ENCODE measurements at places on chromosomes 13 and 19.

DNA sequence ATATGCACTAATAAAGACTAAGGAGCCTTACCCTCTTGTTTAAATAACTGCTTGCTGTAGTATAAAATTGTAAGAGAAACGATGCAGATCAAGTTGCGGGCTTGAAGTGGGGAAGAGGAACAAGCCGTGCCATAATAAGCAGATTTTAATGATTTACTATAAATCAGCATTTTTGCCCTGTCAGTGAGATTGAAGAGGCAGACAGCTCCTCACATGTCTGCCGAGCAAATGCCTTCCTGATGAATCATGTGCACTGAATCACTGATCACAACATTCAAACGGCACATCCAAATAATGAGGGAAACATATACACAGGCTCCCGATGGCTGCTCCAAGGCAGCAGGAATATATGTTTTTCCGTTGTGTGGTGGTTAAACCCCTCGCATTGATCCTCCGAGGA, 282.9 kb downstream of the TSHZ3 start:
- DNase-seq: no peak
- H3K27ac ChIP-seq: no peak overlapping the region
- no peak overlapping the region for H3K4me3 ChIP-seq
- no peaks in the 10 kb centered on the region for H3K4me1 ChIP-seq
- peaks cover 3% of the 10 kb centered on the region for H3K27me3 ChIP-seq

DNA sequence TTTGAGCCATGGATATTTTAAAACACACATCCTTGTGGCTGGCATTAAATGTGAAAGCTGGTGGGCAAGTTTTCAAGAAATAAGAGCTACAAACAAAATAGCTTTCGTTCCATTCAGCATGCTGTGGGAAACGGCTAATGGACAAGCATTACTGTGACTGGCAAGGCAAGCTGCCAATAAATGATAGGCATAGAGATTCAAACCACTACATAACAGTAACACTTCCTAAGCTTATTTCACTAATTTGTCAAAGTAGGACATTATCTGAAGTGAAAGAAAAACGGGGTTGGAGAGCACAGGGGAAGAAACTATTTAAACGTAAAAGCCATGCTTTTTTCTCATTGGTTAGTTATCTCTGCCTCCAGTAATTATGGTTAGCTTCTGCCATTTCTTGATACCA, 26.0 kb downstream of the OBI1 start:
- H3K27me3 ChIP-seq: no peaks in the 10 kb centered on the region
- no peaks in the 10 kb centered on the region for H3K4me1 ChIP-seq
- peaks cover 58% of the 10 kb centered on the region for H3K36me3 ChIP-seq
- DNase-seq: no peak
- no peak overlapping the region for H3K4me3 ChIP-seq
- H3K27ac ChIP-seq: no peak overlapping the region

- no peak overlapping the region for H3K27ac ChIP-seq
- no peak overlapping the region for H3K4me3 ChIP-seq
- DNase-seq: no peak
- peaks cover 32% of the 10 kb centered on the region for H3K4me1 ChIP-seq
- H3K36me3 ChIP-seq: peaks cover 26% of the 10 kb centered on the region
- no peaks in the 10 kb centered on the region for H3K27me3 ChIP-seq
Observed at GRCh38 chr19:6730153-6730804, 7.1 kb downstream of the GPR108 start.

DNA sequence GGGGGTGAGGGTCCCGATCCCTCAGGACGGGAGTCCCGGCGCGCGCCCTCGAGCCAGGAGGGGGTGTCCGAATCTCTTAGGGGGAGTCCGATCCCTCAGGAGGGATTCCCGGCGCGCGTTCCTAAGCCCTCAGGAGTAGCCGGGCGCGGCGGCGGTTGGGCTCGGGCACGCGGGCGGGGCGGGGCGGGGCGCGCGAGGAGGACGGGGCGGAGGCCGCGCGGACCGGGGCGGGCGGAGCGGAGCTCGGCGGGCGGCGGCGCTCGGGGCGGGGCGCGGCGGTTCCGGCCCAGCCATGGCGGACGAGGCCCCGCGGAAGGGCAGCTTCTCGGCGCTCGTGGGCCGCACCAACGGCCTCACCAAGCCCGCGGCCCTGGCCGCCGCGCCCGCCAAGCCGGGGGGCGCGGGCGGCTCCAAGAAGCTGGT, at the start of gene CUL4A:
CUL4A (plus strand) TSS at position 278 of the 423 bp plus-strand sequence; CDS start at position 293, 15 bp downstream.
- H3K4me1 ChIP-seq: peaks cover 30% of the 10 kb centered on the region
- no peaks in the 10 kb centered on the region for H3K27me3 ChIP-seq
- peaks cover 6% of the 10 kb centered on the region for H3K36me3 ChIP-seq
- H3K4me3 ChIP-seq: peak within 1 kb of the TSS; percentile 76
- H3K27ac ChIP-seq: peak within 1 kb of the TSS; percentile 98

- no peak for DNase-seq
- H3K27me3 ChIP-seq: no peaks in the 10 kb centered on the region
- no peak overlapping the region for H3K4me3 ChIP-seq
- no peaks in the 10 kb centered on the region for H3K36me3 ChIP-seq
- peaks cover 74% of the 10 kb centered on the region for H3K4me1 ChIP-seq
Observed at GRCh38 chr19:15328312-15328711, 4.0 kb downstream of the BRD4 start.

GRCh38 chr13:32472194-32472621, 44.3 kb upstream of the N4BP2L1 start:
- H3K27me3 ChIP-seq: no peaks in the 10 kb centered on the region
- H3K27ac ChIP-seq: peak overlapping the region; percentile 54
- DNase-seq: no peak
- no peaks in the 10 kb centered on the region for H3K4me1 ChIP-seq

DNA sequence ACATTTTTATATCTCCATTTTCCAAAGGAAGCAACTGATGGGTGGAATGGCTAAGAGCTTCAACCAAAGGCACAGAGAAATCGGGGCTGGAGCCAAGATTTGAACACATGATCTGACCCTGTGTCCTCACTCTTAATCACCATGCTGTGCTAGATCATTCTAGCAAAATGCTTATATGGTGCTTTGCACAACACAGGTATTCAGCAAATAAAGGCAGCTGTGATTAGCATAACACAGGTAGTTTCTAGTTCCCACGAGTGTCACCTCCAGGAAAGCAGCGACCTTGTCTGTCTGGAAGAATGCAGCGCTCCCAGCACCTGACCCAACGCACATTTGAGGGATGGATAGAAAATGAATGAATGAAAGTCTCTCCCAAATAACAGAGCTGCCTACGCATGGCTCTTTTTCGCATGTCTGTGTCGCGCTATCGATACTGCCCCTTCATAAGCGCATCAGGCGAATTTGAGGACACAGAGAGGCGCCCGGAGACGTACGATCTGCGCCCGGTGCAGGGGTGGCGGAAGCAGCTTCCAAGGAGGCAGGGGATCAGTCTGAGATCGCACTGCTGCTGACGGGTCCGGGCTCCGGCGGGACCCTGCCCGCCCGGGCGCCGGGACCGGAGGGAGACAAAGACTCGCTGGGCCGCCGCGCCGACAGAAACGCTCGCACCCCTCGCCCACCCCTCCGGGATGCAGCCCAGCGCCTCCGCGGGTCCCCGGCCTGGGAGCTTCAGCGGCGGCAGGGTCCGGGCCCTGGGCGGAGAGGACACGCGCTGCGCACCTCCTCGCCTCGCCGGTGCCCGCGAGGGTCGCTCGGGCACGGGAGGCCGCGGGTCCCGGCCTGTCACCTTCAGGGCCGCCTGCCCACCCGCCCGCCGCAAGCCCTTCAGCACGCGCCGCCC, 609 bp downstream of the EPS15L1 start:
- H3K4me3 ChIP-seq: peak overlapping the region; percentile 89
- H3K4me1 ChIP-seq: peaks cover 22% of the 10 kb centered on the region
- H3K27me3 ChIP-seq: no peaks in the 10 kb centered on the region
- no peak for DNase-seq
- H3K27ac ChIP-seq: no peak overlapping the region
- H3K36me3 ChIP-seq: no peaks in the 10 kb centered on the region

DNA sequence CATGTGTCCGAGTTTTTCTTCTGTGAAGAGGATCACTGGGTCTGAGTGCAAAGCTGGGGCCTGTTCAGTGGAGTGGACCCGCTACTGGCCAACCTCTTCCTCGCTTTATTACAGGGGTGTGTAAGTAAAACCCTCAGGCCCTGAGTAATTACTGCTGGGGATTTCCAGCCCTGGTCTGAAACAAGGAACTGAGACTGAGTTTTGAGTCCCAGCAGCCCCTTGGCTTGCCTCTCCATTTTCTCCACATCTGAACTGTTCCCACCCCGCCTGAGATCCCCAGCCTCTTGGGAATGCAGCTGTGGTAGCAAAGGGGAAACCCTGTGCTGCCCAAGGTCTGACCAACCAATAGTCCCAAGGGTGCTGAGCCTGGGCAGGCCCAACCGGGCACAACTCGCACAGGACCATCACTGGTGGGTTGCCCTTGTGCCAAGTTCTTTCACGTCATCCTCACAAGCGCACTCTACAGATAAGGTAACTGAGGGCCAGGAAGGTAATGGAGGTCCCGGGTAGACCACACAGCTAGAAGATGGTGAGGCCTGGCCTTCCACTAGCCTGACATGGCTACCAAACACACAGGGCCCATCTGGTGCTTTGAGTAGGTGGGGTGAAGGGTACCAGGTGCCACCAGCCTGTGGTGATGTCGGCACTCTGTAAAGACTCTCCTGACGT, 13.7 kb upstream of the SLC35E1 start:
- no peaks in the 10 kb centered on the region for H3K27me3 ChIP-seq
- peaks cover 11% of the 10 kb centered on the region for H3K36me3 ChIP-seq
- DNase-seq: peak; percentile 87
- peak overlapping the region; percentile 54 for H3K4me3 ChIP-seq

DNA sequence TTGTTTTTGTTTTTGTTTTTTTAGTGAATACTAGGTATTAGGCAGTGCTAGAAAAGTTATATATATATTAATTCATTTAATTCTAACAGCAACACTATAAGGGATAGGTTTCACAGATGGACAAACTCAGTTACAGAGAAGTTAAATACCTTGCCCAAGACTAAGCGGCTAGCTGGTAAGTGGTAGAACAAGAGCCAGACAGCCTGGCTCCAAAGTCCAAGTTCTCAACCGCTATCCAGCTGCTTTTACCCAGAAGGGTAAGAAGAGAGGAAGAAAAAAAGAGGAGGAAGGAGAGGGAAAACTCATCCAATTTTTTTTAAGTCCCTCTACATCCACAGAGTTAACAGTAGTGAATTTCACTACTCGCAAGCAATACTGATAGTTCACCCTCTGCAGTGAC, 217.0 kb downstream of the SPRY2 start:
- no peaks in the 10 kb centered on the region for H3K27me3 ChIP-seq
- no peak for DNase-seq
- H3K4me3 ChIP-seq: no peak overlapping the region
- H3K27ac ChIP-seq: no peak overlapping the region
- H3K36me3 ChIP-seq: no peaks in the 10 kb centered on the region
- no peaks in the 10 kb centered on the region for H3K4me1 ChIP-seq

DNA sequence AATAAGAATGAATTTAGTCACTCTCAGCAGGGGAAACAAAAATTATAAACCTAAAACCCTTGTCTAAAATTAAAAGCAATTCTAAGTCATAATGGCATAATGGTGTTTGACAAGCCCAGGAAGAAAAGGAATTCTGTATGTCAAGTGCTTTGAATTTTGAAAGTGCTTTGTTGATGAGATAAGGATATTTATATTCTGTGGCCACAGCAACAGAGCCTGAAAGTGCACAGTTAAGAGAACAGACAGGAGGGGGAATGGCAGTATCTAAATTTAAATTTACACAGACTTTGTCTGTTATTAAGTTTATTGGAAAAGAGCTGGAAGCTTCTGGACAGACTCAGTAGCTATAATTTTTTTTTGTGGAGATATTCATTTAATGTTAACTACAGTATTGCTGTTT, 69.8 kb downstream of the OLFM4 start:
- no peak overlapping the region for H3K4me3 ChIP-seq
- no peaks in the 10 kb centered on the region for H3K27me3 ChIP-seq
- H3K36me3 ChIP-seq: no peaks in the 10 kb centered on the region
- no peaks in the 10 kb centered on the region for H3K4me1 ChIP-seq
- DNase-seq: no peak

GRCh38 chr19:12841094-12841493, 2.8 kb downstream of the MAST1 start:
- peaks cover 15% of the 10 kb centered on the region for H3K4me1 ChIP-seq
- H3K36me3 ChIP-seq: no peaks in the 10 kb centered on the region
- peaks cover 68% of the 10 kb centered on the region for H3K27me3 ChIP-seq
- H3K4me3 ChIP-seq: no peak overlapping the region
- no peak for DNase-seq

DNA sequence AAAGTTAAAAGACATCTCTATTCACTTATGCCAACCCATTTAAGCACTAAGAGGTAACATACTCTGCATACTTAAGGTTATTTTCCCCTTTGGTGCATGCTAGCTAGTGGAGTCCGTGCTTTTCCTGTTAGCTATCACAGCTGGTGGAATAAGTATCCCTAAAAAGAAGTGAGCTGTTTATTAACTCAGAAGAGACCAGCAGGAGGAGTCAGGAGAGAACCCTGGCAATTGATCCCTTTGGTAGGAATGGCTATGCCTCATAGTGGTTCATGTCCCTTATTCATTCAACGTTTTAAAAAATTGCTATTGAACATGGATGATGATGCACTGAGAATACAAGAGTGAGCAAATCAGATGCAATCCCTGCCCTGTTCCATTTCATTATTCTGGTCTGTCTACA, 12.4 kb upstream of the NEK5 start:
- DNase-seq: no peak
- H3K27me3 ChIP-seq: no peaks in the 10 kb centered on the region
- no peak overlapping the region for H3K4me3 ChIP-seq
- H3K27ac ChIP-seq: no peak overlapping the region
- H3K36me3 ChIP-seq: peaks cover 25% of the 10 kb centered on the region

DNA sequence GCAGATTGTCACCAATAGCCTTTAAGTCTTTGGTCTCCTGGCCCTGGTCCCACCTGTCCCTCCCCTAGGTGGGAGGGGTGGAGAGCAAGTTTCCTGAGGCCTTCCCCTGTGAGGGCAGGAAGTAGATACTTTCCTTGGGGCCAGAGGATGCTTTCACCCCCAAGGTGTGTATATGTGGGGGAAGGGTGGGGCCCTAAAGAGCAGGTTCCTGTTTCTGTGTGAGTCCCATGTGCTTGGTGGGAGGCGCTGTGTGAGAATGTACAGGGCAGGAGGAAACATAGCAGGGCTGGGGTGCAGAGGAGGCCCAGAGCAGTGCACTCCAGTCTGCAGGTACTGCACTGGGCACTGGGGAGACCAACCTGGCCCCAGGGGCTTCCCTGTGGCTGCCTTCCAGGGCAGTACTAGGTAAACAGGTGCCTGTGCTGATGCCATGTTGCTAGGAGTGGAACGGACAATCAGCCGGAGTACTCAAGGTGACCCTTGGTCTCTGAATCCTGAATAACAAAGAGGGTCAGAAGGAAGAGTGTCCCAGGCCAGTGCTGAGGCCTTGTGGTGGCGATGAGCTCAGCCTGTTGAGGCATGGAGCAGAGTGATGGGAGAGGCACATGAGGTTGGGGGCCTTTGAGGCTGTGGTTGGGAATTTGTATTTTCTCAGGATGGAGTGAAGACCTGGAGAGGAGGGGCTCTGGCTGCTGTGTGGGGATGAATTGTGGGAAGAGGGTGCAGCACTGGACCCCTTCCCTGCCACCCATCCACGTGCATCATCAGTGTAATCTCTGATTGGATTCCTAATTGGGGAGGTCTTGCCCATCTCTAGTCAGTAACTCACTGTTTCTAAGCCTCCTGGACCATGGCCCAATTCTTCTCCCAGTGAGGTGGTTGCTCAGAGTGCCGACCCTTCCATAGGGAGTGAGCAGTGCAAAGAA, 5.1 kb downstream of the EGLN2 start:
- H3K4me3 ChIP-seq: peak overlapping the region; percentile 66
- H3K36me3 ChIP-seq: peaks cover 69% of the 10 kb centered on the region
- H3K27ac ChIP-seq: peak overlapping the region; percentile 61
- H3K27me3 ChIP-seq: no peaks in the 10 kb centered on the region
- no peak for DNase-seq

GRCh38 chr19:56966225-56966696, 125.7 kb upstream of the PEG3 start:
- H3K4me1 ChIP-seq: no peaks in the 10 kb centered on the region
- H3K27me3 ChIP-seq: no peaks in the 10 kb centered on the region
- no peak for DNase-seq
- H3K36me3 ChIP-seq: no peaks in the 10 kb centered on the region

Measured in CD14-positive monocyte (primary cell).